ENCODE measurements at places on chromosomes 3 and 15. TPM values are rescaled to one million over a fixed set of nuclear protein-coding genes. Genes with fewer than 3 reads are reported as not detected.

DNA sequence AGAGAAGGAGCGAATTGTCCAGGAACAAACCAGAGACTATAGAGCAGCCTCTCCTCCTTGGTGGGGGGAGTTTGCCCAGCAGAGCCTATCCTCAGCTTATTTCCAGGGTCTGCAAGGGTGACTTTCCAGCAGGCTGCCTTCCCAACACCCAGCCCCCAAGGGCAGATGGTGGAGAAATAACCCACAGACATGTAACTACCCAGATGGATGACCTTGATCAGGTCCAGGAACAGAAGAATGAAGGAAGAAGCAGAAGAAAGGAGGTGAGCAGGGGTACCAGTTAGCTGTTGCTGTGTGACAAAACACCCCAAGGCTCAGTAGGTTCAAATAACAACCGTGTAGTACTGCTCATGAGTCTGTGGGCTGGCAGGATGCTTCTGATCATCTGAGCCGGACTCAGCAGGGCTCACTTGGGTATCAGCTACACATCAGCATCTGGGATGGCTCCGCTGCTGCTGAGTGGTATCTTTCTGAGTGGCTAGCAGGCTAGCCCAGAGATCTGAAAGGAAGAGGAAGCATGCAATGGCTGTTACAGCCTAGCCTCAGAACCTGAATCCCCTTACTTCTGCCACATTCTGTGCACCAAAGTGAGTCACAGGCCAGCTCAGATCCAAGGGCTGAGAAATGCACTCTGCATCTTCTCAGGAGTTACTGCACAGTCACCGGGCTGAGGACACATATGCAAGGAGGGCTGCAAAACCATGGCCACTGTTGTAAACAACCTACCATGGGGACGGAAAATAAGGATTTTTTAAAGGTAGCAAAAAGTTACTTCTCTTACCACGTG is 22.2 kb upstream of the TXNRD3 start:
- no peak for DNase-seq

DNA sequence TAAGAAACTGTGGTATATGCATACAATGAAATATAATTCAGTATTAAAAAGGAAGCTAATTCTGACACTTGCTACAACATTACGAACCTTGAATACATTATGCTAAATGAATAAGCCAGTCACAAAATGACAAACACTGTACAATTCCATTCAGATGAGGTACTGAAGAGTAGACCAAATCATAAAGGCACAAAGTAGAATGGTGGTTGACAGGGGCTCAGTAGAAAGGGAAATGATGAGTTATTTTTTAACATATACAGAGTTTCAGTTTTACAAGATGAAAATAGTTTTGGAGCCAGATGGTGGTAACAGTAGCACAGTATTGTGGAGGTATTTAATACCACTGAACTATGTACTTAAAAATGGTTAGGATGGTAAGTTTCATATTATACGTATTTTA is 254.6 kb upstream of the RBMS3 start:
- DNase-seq, result no peak

DNA sequence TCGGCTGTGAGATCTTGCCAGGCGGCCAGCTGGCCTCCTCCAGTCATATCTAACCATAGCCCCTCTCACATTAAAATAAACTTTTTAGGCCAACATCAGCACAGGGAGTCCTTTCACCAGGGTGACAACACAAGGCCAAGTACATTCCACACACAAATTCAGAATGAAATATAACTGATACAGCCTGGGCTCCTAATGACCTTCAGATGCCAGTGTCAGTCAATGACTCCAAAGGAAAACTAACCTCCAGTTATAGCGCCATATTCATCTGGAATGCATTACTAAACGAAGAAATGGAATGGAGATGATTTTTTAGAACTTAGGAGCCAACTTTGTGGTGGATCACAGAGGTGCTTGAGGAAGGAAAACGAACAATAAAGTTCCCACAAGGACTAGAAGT is 205.4 kb downstream of the GREM1 start:
- no peak for DNase-seq

DNA sequence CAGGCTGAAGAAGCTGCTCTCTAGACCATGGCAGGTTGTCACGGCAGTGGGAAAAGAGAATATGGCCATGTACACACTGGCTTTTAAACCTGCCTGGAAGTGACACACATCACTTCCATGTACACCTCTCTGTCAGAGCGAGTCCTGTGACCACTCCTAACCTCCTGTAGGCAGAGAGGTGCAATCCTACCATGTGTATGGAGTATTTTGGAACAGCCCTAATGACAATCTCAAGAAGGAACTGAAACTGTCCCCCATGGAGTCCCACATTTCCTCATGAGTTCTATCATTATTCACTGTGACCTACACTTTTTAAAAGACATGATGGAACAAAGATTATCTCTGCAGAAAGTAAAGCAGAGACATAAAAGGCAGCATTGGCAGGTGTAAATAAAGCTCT is 153.4 kb upstream of the PFN2 start:
- DNase-seq, result no peak

- no peak for DNase-seq
Observed at GRCh38 chr3:35624698-35625097, 14.6 kb upstream of the ARPP21 start.

- DNase-seq, result no peak
Observed at GRCh38 chr3:133575086-133575485, 1.6 kb downstream of the CDV3 start.

RTP1 gene
- not detected for total RNA-seq

DNA sequence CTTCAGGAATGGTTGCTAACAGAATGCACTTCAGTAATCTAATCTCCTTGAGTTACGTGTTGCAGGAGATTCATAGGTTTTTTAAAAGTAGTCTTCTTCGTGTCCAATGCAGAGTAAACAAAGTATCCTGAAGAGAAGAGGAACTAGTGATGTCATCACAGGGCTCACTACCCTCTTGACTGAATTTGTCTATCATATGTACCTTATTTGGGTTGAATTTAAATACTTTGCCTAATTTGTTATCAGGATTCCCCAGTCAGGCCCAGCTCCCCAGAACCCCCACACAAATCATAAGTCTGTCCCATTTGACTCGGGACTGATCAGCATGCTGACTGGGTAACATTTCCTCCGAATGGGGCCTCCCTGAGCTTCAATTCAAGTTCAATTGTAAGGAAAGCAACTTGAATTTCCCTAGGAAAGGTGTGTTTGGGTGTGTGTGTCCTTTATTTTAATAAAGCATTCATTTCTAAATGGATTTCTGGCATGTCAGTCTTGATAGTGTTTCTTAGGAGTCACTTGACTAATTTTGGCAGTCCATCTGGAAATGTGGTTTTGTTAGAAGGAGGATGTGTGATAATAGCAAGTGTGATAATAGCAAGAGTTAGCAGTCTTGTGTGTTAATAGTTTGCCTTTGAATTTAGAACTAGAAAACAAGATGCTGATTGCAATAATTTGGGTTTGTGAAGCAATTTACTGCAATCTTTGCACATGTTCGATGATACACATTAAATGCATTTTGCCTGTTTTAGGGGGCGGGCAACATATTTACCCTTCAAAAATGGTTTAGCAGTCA is 21.9 kb downstream of the OXNAD1 start:
- no peak for DNase-seq

CD200R1 gene
- total RNA-seq, result 2.2 TPM

- DNase-seq, result no peak
Observed at GRCh38 chr3:15528854-15529537, 7.5 kb upstream of the COLQ start.

Data from posterior vena cava (tissue), 2 donors.